ENCODE measurements at places on chromosomes 1 and 21.

DNA sequence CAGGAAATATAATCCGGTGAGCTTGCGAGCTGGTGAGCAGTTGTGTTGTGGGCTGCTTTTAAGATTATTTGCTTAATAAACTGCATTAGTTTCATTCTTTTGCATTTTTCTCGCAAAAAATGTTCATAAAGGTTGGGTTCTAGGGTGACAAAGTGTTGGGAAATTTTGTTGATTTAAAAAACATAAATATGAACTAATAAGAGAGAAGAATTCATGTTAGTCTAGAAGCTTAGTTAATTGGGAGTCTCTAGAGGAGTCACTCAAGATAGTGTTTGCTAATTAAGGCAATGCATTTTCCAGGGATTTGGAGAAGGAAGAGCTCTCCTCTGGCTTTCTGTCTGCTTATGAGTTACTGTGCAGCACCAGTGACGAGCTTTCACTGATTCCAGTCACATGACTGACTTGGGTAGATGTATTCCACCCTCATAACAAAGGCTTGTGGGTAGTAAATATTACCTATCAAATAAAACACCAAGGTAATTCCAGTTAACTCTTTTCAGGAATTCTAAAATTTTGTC, 417.0 kb downstream of the PTBP2 start:
- no peak for DNase-seq

DNA sequence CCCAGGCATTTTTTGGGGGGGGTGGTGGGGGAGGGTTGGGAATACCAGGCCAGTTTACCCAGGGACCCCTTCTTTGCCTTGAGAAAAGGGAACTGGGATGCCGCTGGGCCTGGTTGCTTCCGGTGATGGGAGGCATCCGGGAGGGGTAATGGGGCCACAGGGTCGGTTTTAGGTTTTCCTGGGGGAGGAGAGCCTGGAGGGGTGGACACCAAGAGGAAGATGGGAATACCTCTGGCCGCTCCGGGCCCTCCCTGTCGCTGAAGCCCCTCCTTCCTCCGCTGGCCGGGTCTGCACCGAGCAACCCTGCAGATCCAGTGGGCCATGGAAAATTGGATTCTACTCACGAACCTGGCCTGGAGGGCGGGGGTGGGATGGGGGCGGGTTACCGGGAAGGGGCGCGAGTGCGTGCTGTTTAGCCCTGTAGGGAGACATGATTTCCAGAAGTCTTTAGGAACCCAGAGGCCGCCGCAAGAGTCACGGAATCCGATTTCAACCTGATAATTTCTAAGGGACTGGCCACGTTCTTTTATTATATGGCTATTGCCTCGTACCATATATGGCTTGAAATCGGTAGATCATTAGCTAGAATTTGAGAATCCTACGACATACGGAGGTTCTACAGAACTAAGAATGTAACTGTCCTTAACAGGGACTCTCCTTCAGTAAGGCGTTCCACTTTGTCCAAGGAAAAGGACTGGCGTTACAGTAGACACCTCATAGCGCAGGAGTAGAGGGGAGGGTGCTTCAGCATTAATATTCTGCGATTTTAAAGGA, 749 bp downstream of the AKIRIN1 start:
- peak; percentile 29 for DNase-seq

- no peak for DNase-seq
These were observed 171.9 kb downstream of the SMYD3 start for GRCh38 chr1:246335151-246335550.

DNA sequence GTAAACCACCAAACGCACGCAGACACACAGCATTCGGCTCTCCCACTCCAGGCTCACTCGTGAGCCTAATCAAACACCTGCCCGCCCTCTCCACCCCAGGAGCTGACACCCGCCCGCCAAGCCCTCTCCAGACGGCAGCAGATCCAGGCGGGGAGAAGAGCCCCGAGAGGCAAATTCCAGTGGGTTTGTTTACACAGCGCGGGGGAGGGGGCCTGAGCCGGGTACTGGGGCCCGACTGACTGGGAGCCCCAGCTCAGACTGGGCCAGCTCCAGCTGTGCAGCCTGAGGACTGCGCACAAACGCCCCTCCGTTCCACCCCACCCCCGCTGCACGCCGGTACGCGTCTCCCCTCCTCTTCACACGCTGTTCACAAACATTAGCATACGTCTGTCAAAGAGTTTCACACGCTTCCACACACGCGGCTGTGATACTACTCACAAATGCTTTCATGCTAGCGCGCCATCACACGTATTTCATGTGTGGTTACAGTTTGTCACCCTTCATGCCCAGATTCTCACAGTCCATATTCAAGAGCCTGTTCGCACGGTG, 1.0 kb upstream of the EFNA1 start:
- peak; percentile 42 for DNase-seq

GRCh38 chr1:91643431-91643830, 142.8 kb downstream of the CDC7 start:
- no peak for DNase-seq

- no peak for DNase-seq
These were observed 4.7 kb upstream of the CD160 start for GRCh38 chr1:145714524-145715111.

- DNase-seq, result no peak
These were observed 136.9 kb upstream of the L1TD1 start for GRCh38 chr1:62057641-62058290.

- DNase-seq, result no peak
These were observed 121.5 kb downstream of the CASZ1 start for GRCh38 chr1:10674700-10675609.

DNA sequence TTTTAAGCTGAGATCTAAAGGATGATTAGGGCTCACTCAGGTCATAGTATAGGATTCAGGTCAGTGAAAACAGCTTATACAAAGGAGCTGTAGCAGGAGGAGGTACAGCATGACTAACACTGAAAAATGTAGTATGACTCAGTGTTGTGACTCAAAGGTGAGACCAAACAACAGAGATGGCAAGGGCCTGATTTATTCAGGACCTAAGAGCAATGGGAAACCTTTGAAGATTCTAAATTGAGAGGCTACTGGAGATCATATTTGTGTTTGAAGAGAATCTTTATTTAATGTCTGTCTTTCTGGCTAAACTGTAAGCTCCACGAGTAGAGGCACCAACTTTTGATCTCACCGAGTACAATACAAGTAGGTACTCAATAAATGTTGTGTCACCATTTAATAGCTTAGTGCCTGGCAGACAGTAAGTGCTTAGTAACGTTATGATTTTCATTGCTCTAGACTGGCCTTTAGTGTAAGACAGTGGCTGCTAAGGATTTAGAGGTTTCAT, 43.5 kb downstream of the PRKAA2 start:
- no peak for DNase-seq

GRCh38 chr1:246733704-246734103, 9.5 kb downstream of the SCCPDH start:
- DNase-seq, result no peak

DNA sequence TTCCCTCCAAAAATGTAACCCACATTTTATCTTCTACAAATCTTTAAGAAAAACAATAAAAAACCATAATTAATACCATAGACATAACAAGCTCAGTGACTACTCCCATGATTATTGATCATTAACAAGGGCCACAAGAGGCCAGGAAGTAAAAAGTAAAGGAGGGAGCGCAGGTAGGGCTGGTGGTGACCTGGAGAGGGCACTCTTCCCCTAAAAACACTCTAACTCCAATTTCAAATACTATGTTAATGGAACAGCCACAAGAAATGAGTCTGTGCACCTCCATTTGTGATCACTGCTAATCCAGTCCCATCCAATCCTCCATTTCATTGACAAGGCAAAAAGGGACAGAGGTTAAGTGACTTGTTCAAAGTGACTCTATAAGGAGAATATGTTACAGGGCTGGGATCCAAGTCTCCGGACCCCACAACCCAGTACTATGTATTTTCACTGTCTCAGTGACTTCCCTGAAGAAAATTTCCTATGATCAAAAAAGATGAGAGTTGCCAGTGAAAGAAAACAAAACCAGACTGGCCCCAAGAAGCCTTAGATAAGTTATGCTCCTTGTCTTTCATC, 41.2 kb upstream of the CFAP298 start:
- no peak for DNase-seq

GRCh38 chr1:182394055-182394775, 2.6 kb upstream of the GLUL start:
- no peak for DNase-seq

DNA sequence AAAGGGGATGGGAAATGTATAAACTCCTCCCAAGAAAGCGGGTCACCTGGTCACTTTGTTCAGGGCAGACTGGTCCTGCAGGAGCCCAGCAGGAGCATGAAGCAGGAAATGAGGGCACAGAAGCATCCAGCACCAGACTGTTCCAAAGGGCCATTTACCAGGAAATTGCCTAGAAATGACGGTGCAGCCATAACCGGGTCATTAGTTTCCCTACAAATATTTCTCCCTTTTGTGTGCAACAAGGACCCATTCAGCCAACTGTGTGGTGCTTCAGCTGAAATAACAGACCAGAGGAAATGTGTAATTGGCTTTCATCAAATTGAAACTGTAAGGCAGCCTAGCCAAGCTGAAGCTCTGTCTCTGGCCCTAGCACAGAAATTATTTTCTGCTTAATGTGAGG, 7.6 kb upstream of the CTTNBP2NL start:
- no peak for DNase-seq

DNA sequence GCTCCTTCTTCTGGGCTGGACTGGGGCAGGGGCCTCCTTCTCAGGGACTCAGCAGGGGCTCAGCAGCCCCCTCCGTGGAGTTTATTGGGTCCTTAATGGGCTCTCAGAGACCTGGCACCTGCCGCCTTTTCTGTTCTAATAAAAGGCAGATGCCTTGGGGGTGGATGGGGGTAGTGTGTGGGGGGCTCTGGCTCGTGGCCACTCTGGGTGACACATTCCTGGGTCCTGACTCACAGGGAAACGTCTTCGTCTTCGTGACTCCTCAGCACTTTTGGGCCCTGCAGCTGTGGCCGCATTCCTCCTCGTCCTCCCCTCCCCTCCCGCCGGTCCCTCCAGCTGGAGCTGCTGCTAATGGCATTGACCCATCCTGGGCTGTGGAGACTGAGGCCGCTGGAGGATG, 107.8 kb upstream of the WNT4 start:
- DNase-seq, result peak; percentile 75

- DNase-seq, result no peak
These were observed 11.6 kb downstream of the TTLL10 start for GRCh38 chr1:1185101-1185765.

- no peak for DNase-seq
These were observed 25.6 kb upstream of the RGS13 start for GRCh38 chr1:192610112-192610889.

GRCh38 chr1:94953746-94954145, 26.8 kb upstream of the CNN3 start:
- no peak for DNase-seq

- DNase-seq, result no peak
These were observed 28.7 kb upstream of the CRNN start for GRCh38 chr1:152442765-152443164.

- DNase-seq, result no peak
These were observed 34.9 kb downstream of the SSBP3 start for GRCh38 chr1:54371038-54371941.

GRCh38 chr1:151839457-151840403, at the start of gene C2CD4D:
Gene C2CD4D (minus strand): TSS chr1:151839820. CDS start chr1:151838989, 831 bp downstream.
- DNase-seq, result peak; percentile 88

DNA sequence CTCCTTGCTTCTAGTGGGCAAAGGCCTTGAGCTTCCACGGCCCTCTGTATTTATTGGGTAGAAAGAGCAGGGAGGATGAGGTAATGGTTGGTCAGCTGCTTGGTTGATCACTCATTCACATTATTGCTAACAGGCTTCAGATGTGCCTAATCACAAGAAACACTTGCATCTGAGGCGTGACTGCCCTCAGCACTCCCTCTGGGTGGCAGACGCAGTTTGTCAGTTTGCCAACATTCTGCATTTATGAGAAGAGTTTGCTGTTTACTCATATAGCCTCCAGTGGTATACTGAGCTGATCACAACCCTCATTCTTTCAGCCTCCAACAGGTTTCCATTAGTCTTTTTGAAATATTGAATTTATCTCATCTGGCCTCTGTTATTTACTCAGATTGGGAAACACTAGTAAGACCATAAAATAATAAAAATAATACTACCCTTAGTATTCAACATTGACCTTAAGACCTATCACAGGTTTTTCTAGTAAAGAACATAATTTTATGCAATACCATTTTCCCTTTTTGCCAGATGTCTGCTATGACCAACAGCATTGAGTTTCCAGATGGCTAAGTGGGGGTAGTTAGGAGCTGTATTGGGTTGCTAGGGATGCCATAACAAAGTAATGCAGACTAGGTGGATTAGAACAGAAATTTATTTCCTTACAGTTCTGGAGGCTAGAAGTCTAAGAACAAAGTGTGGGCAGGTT, 53.3 kb downstream of the PTGFR start:
- no peak for DNase-seq

GRCh38 chr1:16019644-16020277, 1.9 kb upstream of the HSPB7 start:
- no peak for DNase-seq

DNA sequence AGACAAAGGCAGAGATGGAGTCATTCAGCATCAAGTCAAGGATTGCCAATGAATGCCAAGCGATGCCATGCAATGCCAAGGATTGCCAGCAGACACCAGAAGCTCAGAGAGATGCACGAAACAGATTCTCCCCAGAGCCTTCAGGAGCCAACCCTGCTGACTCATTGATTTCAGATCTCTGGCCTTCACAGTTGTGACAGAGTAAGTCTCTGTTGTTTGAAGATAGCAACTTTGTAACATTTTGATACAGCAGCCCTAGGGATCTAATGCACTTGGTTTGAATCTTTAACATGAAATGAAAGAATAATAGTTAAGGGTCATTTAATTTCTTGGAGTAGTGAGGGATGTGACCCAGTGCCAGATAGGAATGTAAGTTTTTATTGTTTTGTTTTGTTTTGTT, 287.4 kb upstream of the RUNX1 start:
- DNase-seq, result no peak

GRCh38 chr1:207316141-207316540, 5.3 kb upstream of the CD55 start:
- peak; percentile 69 for DNase-seq

DNA sequence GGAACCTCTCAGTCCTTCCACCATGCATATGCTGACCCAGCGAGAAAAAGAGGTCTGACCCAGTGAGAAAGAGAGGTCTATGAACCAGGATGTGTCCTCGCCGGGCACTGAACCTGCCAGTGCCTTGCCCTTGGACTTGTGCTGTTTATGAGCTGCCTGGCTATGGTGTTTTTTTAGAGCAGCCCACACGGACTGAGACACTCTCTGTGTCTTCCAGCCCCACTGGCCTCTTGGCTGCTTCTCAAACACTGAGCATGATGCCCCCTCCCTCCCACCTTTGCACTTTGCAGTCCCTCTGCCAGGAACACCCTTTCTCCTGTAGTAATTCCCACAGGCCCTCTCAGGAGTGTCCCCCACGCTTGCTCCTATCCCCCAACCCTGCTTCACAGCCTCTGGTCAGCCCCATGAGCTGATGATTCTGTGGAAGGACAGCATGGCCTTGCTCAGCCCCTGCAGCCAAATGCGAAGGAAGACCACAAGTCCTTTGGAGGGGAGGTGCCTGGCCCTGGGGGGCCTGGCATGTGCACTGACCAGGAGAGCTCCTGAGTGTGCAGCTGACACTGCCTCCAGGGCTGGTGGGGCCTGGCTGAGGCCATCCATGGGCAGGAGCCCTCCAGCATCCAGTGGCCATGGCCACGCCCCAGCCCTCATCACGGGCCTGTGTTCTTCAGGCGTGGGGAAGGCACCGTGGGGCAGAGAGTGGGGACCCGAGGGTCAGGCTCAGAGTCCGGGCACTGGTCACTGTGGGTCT, 23.8 kb downstream of the WNT3A start:
- no peak for DNase-seq
